A673 (cell line): ENCODE measurements at places on chromosomes 12 and 14.

GRCh38 chr14:96705422-96706092 is 91.6 kb upstream of the VRK1 start:
- DNase-seq = no peak

GRCh38 chr12:102408487-102409297 is 71.7 kb downstream of the IGF1 start:
- DNase-seq = no peak

DNA sequence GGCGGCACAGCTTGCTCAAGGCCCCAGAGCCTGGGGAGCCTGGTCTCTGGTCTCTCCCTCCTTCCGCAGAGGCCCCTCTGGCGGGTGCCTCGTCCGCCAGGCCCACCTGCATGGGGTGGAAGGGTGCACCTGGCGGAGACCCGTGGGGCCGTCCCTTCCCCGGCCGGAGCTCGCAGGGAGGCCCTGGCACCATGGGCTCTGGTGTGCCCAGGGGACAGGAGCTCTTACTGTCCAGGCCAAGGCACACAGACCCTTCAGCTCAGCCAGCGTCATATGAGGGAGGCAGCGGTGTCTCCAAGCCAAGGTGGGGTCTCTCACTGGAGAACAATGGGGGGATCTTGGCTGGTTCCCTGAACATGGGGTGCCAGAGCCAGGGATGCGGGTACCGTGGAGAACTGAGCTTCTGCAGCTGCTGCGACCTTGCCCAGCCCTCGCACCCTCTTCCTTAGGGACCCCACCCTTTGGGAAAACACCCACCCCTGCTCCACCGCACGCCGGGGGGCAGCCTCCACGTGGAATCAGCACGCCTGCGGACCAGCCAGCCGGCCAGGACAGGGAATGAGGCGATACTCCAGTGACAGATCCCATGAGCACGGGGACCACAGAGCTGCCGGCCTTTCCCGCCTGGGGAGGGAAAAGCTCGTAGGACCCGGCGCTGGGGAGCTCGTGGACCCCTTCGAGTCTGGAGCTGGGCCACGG is 25.7 kb upstream of the GALNT9 start:
- DNase-seq = no peak

GRCh38 chr12:18320036-18320617 is 58.8 kb downstream of the PIK3C2G start:
- peak; percentile 78 for DNase-seq

GRCh38 chr12:78060186-78060585 is 229.5 kb downstream of the NAV3 start:
- DNase-seq = no peak

GRCh38 chr12:67837876-67838275 is 151.4 kb upstream of the IFNG-AS1 start:
- DNase-seq = no peak

DNA sequence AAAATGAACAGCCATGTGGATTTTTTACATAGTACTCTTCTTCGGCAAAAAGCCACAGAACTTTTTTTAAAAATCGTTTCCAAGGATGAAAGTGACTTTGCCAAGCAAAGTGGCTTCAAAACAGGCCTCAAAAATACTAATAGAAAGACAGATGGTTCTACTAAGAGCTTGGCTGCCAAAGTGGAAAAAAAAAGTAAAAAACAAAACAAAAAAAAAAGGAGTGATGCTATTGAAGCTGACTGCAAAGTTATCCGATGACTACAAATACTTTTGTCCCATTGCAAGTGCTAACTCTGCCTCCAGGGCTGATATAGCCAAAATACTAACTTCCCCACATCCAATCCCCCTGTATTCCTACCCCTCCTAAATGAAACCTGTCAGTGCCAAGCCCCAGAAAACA is 277.6 kb downstream of the SOX5 start:
- DNase-seq = no peak

- no peak for DNase-seq
These were observed 391.8 kb downstream of the BMP4 start for GRCh38 chr14:53564870-53565269.

DNA sequence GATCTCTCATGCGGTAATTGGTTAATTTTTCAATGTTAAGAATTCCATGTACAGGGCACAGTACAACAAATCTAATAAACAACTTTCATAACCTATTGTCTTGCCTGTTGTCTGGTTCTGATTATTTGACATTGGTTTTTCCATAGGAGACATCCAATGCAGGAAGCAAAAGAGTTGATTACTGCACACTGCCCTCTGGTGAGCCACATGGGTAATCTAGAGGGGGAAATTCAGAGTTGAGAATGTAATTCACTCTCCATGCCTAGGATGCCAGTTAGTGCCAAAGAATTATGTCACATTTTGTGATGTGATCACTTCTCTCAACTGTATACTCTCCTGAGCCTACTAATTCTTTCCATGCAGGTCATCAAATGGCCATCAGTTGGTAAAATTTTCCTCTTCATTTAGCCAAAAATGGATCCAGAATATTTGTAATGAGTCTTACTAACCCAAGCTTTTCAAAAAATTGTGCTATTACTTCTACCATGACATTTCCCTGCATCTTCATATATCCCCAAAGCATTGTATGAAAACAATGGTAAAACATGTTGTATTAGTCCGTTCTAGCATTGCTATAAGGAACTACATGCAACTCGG is 17.7 kb upstream of the CCDC91 start:
- DNase-seq = peak; percentile 77

DNA sequence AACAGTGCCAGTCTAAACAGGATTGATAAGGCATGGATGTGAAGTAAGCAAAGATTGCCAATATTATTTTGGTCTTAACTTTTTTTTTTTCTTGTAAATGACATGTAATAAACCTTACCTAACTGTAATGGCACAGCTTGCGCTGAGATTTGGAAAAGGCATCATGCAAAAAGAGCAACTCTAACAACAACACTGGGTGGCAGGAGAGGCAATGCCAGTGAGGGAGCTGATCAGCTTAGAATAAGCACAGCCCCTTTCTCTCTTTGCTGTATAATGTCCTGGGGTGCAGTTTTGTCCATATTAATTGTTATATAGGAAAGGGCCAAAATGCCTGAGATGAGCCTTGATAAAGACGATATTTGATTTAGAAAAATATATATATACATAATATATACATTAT is 1589.7 kb upstream of the FLRT2 start:
- DNase-seq = peak; percentile 39

DNA sequence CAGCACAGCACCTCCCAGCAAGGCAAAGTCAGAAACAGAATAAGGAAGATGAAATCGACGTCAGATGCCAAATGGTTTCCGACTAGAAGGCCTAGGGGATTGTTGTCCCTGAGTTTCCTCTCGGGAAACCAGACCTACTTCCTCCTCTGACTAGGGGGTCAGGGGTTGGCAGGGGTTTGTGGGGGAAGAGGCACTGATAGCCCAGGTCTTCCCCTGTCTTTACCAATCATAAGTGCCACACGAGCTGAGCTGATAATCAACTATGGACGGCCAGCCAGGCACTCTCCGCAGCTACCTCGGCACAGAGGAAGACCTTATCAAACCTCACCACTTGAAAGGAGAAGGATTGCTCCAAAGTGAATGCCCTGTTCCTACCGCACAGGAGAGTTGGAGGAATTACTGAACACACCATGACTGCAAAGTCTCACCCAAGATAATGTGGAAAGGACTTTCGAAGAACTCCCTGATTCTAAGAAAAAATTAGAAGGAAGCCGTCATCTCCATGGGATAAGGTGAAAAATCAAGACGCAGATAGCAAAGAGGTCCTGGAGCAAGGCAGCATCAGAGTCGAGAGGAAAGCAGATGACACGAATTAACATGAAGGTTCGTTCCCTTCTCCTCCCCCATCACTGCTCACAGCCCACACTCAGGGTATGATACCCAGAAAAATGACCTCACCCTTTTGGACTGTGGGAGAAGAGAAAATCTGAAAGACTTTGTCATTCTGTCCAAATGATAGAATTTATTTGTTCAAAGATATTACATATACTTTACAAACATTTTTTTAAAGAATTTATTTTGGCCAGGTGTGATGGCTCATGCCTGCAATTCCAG is 77.7 kb upstream of the MED13L start:
- no peak for DNase-seq

- peak; percentile 68 for DNase-seq
These were observed 144.0 kb upstream of the TMPO start for GRCh38 chr12:98371419-98371818.

GRCh38 chr12:57693317-57693658 is 644 bp upstream of the OS9 start:
- no peak for DNase-seq

- DNase-seq = no peak
These were observed 474.4 kb downstream of the NOVA1 start for GRCh38 chr14:26123459-26123858.

DNA sequence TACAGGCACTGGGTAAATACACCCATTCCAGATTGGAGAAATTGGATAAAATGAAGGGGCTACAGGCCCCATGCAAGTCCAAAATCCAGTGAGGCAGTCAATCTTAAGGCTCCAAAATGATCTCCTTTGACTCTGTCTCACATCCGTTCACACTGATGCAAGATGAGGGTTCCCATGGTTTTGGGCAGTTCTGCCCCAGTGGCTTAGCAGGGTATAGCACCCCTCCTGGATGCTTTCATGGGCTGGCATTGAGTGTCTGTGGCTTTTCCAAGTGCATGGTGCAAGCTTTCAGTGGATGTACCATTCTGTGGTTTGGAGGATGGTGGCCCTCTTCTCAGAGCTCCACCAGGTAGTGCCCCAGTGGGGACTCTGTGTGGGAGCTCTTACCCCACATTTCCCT is 427.2 kb downstream of the TRHDE start:
- no peak for DNase-seq

DNA sequence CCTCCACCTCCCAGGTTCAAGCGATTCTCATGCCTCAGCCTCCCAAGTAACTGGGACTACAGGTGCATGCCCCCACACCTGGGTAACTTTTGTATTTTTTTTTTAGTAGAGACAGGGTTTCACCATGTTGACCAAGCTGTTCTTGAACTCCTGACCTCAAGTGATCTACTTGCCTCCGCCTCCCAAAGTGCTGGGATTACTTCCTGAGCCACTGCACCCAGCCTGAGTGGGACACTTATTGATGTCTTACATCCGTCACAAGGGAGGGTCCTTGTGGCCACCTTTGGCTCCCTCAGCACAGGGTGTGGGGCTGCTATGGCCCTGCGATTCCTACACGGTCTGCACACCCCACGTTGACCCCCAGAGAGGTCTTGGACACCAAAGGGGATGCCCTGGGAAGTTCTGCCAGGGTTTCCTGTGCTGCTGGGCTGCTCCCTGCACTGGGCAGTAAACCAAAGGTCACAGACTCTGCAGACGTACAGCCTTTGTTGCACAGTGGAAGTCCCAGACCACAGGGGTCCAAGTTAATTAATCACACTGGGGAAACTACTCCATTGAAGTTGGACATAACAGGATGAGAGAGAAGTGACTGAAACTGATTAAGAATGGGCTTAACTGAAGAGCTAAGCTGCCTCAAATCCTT is 95.7 kb downstream of the SAMD4A start:
- no peak for DNase-seq

DNA sequence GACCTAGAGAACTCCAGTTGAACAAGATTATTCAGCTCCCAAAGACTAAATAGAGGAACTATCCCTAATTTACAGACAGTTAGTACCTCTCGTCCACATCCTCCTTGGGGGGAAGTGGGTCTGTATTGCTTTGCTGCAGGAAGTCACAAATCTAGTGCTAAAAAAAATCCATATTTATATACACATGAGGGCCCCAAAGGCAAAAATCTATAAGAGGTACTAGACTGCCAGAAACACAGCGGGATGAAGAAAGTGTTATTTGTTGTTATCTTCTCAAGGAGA is 190.1 kb downstream of the TTC8 start:
- no peak for DNase-seq

- DNase-seq = no peak
These were observed 48.4 kb downstream of the C12orf75 start for GRCh38 chr12:105378911-105379310.

DNA sequence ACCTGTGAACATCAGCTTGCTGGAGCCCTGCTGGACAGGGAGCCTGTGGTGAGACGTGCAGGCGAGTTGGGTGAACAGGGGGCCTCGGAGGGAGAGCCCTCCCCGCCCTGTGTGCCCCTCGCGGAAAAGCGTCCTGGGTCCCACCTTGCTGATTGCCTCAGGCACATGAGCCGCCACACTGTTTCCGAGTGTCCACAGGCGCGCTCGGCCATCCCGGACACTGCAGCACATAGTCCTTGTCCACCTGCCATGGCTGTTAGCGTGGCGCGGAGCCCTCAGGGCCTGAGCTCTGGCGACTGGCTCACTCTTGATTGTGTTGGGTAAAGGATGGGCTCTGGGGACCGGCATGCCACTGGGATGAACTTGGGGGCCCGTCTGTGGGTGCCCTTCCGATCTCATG is 40.0 kb downstream of the PACS2 start:
- DNase-seq = no peak

- DNase-seq = no peak
These were observed 105.4 kb upstream of the GRIN2B start for GRCh38 chr12:14086838-14087237.

DNA sequence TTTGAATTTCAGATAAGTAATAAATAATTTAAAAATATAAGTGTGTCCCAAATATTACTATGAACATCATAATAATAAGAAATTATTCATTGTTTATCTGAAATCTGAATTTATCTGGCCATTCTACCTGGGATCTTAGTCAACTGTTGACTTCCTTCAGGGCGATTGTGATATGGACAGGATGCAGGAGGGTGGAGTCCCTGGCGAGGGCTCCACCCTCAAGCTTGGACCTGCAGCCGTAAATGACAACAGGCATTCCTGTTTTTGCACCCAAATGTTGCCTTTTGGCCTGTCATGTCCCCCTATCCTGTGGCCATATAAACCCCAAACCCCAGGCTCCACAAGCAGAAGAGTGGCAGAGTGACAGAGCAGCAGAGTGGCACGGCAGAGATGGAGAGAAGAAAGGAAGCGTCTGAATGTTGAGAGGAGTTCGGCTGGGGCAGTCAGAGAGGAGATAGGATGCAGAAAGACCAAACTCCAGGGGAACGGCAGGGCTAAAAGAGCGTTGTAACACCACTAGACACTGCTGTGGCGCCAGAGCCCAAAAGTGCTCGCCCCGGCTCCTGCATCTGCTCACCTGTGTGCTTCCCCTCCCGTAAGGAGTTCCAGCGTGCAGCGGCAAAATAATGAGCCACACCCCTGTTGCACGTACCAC is 39.4 kb upstream of the FUT8 start:
- no peak for DNase-seq

- DNase-seq = no peak
These were observed 42.7 kb downstream of the C14orf132 start for GRCh38 chr14:96081767-96082400.

DNA sequence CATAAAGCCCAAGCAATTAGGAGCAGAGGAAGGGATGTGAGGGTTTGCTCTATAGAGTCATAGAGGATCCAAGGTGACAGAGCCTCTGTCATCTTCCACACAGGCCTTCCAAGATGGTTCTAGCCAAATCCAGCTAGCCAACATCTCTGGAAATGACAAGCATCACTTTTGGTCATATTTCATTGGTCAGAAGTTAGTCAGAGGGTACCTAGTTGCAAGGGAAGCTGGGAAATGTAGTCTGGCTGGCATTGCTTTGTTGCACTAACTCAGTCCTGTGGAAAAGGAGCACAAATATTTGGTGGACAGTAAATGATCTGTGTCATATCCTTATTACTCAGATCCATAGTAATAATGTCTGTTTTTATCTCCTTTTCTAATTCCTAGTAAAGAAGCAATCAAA is 715.7 kb downstream of the NRXN3 start:
- DNase-seq = no peak
